ENCODE measurements at places on chromosomes 5 and 9. TPM values are rescaled to one million over a fixed set of nuclear protein-coding genes. Genes with fewer than 3 reads are reported as not detected.

EQTN gene
- total RNA-seq, result not detected

HAND1 gene
- total RNA-seq, result not detected

DNA sequence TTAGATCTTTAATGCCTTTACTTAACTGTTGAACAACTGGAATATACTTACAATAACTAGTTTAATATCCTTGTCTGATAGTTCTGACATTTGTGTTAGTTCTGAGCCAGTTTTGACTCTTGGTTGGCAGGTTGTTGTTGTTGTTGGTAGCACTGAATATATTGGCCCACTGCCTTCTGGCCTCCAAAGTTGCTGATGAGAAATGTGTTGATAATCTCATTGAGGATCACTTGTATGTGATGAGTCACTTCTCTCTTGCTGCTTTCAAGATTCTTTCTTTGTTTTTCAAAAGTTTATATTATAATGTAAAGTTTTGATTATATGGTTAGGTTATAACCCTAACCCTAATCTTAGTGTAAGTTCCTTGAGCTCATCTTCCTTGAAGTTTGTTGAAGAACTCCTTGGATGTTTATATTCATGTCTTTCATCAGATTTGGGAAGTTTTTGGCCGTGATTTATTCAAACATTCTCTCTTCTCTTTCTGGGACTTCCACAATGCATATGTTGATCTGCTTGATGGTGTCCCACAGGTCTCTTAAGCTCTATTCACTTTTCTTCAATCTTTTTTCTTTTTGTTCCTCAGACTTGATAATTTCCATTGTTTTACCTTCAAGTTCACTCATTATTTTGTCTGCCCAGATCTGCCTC, 149.7 kb downstream of the FGF18 start:
- no peak for DNase-seq

- DNase-seq, result peak; percentile 0
Measured at GRCh38 chr5:165029099-165029870, 1523.9 kb downstream of the MAT2B start.

GRCh38 chr9:111904026-111904425, 7.4 kb downstream of the UGCG start:
- DNase-seq, result no peak

CDC25C gene
- total RNA-seq, result 7.5 TPM

- DNase-seq, result no peak
Measured at GRCh38 chr9:7196467-7196866, 438.7 kb downstream of the KDM4C start.

GRCh38 chr9:36813154-36813553, 220.9 kb downstream of the PAX5 start:
- no peak for DNase-seq

DNA sequence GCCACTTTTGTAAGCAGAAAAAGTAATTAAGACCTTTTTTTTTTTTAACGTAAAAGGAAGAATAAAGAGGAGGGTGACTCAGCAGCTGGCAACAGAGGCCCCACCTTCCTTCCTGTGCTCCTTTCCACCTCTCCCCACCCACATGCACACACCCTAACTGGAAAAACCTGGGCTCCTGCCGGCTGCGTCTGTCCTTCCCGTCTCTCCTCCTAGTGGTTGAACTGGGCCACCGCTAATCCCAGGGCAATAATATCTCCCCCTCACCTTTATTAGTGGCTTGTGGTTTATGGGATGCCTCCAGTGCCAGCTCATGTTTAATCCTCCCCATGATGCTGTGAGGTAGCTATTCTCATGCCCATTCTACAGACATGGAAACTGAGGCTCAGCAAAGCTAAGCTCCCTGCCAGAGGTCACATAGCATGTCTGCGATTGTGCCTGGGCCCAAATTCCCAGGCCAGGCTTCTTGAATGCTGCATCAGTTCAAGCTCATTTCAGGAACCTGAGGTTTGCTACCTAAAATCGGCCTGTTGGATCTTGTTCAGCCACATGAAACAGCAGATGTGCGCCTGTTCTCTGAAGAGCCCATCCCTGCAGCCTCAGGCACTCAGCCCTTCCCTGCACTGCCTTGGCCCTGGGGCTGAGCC, 60.9 kb upstream of the IL17B start:
- DNase-seq, result peak; percentile 47

GRCh38 chr9:35650341-35651158, at the start of gene SIT1:
TSS of gene SIT1 (minus strand) at chr9:35650931. CDS start at chr9:35650853, 78 bp downstream.
- no peak for DNase-seq

FGF10 gene
- not detected for total RNA-seq
